Non-pigmented ciliary epithelial cell (primary cell): ENCODE measurements at places on chromosomes 7 and 10.

DNA sequence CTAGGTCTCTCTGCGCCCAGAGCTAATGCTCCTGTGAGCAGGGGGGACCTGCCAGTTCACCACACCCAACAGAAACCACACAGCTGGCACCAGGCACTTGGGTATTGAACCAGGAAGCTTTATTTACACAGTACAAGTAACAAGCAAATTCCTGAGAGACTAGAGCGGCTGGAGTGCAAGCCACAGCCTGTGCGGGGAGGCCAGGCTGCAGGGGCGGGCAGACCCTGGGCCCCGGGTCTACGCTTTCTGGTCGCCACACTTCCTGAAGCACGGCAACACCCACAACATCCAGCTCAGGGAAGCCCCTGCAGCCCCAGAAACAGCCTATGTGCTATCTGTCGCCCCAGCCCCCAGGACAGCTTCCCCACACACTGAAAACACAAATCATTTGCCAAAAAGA lies 125.0 kb downstream of the FAM53B start:
- no peak for DNase-seq

- no peak for DNase-seq
These were observed 20.8 kb upstream of the PTF1A start for GRCh38 chr10:23171232-23171876.

GRCh38 chr10:904403-904802 lies 27.1 kb downstream of the LARP4B start:
- no peak for DNase-seq

GRCh38 chr7:142789441-142789840 lies 18.7 kb downstream of the PRSS2 start:
- DNase-seq = no peak

DNA sequence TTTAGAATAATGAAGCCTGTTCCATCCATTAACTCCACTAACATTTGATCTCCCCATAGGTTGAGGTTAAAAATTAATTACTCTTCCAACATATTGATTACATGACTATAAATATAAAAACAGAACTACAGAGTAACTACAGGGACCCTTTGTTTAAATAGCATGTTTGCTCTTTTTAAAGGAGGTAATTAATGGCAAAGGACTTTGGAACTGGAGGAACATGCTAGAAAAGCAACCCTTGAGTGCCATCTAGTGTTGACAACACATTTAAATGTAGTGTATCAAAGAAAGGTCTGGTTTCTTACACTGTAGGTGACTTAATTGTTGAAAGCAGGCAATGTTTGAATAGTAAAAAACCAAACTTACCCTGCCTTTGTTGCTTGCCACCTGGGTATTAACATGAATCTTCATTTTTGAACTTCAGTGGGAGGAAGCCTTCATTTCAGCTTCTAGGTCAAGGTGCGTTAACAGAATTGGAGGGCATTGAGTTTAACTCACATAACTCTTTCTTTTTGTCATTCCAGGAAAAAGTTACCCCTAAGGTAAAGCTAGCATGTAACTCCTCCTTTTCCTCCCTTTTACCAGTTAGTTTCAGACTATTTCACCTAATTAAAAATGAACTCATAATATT lies 52.6 kb upstream of the CAPZA2 start:
- DNase-seq = no peak

DNA sequence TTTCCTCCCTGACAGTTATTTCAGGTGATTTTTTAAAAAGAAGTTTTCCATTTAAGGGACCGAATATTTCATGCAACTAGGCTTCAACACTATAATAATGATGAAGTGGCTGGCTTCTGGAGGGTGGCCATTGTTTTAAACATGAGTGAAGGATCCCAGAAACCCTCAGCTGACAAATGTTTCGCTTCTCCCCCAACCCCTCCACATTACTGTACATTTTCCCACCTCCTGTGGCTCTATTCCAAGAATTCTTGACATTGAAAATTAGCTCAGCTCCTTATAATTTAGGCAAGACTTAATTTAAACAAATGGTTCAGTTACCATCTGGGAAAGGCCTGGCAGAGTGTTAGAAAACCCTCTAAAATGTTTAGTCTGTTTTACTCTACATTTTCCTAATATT lies 129.9 kb upstream of the CDCA7L start:
- no peak for DNase-seq

DNA sequence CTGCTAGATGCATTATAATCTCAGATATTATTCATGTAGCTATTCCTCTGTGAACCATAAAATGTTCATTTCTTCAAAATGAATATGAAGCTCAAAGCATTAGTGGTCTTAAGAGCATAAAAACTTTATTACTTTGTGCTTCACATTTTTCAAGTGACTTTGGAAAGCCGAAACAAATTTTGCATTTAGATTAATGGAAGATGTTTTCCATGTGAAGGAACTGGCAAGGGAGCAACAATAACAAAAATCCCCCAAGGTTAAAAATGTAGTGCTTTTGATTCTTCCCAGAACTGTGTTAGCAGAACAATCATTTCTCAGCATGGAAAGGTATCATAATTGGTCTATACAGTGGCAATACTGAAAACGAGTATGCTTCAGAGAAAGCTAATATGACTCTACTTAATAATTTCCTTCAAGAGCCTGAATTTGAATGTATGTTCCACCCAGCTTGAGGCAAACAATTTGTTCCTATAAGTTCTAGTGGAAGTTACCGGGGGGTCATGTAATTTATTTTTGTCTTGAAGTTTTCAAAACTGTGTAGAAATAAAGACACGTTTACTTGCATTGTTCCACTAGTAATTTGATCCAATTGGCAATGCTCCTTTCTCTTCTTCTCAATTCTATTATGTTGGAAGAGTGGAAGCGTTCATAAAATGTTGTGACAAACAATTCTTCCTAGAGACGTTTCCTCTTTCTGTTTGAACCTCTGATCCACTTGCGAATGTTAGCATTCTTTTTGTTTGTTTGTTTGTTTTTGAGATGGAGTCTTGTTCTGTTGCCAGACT lies 665.4 kb downstream of the AUTS2 start:
- no peak for DNase-seq

- no peak for DNase-seq
These were observed 56.8 kb downstream of the SDHAF3 start for GRCh38 chr7:97174303-97174702.

DNA sequence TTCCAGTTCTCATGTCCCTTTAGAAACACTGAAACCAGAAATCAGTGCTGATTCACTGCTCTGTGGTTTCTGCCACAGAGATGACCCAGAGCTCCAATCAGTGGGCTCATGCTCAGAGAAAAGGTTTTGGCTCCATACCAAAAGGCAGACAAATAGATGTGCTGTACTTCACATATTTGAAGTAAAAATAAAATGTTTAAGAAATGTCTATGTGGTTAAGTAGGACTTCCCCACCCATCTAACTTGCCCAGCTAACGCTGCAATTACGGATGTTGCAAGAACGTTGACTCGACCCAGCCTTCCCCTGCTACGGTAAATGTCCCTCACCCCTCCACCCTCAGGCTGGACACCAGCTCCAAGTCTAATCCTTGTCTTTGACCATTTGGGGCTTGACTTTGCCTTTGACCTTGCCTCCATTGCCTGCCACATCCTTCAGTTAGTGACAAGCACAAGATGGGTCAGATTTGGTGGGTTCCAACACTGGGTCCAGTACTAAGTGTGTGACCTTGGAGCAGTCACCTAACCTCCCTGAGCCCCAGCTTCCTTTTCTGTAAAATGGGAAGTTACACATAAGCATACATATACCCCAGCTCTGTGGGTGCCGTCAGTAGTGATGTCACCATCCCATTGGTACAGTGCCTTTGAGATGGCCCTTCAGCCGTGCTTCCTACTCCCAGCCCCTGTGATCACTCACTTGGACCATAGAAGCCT lies 95.8 kb downstream of the CHST15 start:
- peak; percentile 97 for DNase-seq

- DNase-seq = peak; percentile 99
These were observed 32.8 kb downstream of the IL15RA start for GRCh38 chr10:5944389-5945189.

- no peak for DNase-seq
These were observed 396.3 kb upstream of the FZD8 start for GRCh38 chr10:36038316-36038955.

DNA sequence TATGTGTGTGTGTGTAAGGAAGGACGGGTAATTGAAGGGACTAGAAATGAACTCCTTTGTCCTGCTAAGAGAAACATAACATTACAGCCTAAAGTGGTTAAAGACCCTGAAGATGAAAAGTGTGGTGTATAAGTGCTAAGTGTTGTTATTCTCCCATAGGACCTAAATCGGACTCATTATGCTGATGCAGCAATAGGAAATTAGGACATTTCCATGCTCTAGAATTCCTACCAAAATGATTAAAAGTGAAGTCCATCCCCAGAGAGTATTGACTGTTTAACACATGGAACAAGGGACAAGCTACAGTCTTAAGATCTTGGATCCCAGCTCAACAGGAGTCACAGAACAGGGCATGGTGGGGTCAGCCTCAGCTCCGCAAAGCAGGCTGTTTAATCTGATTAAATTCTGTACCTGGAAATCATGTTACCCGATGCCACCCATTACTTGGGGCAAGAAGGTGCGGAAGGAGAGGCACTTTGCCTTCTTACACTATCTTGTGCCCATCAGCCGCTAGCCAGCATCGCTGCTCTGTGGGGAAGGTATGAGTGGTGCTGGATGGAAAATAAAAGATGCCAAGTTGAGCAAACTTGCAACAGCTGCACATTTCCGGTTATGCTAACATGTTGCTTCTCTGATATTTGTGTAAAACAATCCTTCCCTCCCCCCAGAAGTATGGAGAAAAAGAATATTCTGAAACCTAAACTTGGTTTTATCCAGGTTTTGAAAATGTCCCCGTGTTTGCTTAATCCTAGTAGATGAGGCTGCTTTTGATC lies 100.5 kb downstream of the CREB5 start:
- no peak for DNase-seq

DNA sequence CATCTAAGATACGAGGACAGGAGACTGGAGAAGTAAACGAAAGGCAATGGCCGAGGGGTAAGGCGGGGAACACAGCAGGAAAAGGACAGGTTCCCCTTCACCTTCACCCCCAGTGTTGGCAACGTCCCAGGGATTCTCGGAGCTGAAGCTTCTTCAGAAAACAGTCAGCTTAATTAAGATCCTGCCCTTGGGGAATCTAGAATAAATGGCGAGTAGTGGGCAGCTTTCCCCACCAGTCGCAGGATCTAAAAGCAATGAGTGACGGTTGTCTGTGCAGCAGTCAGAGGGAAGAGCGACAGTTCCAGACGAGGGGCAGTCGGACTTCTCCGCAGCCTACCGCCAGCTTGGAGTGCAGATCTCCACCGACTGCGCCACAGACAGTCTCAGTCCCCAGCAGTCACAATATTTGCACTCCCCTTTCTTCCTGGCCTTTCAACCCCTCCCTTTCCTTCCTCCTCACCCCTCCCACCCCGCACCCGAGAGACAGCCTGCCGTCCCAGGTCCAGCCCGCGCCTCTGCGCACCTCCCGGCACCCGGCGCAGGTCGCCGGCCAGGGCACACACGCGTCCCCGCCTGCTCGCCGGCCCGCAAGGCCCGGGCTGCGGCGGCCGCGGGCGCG lies 10.9 kb upstream of the SP8 start:
- DNase-seq = no peak

DNA sequence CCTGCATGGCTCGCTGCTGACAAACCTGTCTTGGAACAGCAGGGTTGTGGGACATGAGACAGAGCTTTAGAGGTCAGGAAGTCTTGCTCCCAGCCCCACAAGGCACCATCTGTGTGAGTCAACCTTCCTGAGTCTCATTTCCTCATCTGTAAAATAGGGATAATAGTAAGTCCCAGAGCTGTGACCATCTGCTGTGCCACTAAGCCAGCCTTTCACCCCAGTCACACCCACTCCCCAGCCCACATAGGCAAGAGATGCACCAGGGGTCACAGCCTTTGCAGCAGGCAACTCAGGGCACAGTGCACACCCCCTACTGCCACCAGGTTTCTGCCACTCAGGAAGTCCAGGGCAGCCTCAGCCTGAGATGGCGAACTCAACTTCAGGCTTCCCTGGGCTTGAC lies 29.4 kb upstream of the CDH23 start:
- no peak for DNase-seq

- DNase-seq = peak; percentile 13
These were observed 126.4 kb upstream of the CCDC6 start for GRCh38 chr10:60032723-60033122.

DNA sequence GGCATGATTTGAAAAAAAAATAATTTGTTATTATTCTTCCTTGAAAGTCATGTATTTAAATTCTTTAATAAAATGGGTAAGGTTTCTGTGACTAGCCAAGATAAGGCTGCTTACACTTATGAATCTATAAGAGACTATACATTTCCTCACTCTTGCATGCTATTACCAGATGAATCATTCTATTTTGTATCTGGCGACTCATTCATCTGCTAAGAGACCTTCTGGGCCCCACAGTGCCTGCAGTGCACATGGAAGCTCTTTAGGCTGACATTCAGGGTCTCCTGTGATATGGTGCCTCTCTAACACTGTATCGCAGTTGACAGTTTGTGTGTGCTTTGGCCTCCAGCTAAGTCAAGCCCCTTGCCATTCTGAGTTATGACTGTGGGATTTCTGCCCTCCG lies 121.9 kb downstream of the NRG3 start:
- DNase-seq = no peak

GRCh38 chr7:152093717-152094116 lies 68.2 kb downstream of the GALNT11 start:
- no peak for DNase-seq

DNA sequence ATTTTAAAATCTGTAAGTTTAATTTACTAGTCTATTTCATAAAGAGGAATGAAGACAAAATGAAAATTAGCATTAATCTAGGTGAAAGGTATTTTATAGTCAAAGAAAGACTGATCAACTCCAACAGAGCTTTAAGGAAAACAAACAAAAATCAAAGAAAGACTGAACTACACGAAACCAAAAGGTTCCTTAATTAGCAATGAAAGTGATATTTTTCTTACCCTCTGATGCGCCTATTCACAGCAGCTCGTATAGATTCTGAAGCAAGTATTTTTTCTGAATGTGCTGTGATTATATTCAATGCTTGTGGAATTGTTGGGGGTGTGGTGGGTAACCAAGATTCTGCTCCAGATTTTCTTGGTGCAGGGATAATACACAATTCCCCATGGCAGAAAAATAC lies 11.8 kb downstream of the ECD start:
- DNase-seq = no peak

- no peak for DNase-seq
These were observed 13.8 kb downstream of the RET start for GRCh38 chr10:43090664-43091063.

DNA sequence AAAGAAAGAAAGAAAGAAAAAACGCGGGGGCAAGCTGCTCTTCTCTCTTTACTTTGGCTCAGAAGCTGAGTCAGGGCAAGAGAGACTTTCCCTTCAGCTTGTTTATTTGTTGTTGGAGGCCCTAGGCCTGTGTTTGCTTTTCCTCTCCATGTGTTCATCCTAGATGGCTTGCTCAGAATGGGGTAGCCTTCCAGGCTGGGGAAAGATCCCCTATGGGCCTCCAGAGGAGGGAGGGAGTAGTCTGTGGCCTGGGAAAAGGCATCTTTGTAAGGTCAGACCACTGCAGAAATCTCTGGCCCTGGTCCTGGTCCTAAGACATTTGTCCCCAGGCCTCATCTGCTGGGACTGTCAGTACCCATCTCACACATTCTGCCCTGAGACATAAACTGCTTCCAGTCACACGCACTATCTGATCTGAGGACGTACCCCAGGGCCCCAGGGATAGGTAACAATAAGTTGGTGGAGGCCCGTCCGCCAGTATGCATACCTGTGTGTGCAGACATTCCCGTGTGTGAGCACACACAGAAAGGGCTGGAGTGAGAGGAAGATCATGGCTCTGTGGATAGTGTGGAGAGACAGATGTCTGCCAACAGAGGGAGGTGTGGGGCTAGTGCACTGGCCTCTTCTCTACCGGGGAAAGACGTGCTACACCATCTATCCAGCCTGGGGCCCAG lies 4.9 kb upstream of the SCD start:
- no peak for DNase-seq
